M059J (cell line): ENCODE measurements at places on chromosomes 11 and 22. TPM values are rescaled to one million over a fixed set of nuclear protein-coding genes. Genes with fewer than 3 reads are reported as not detected.

- DNase-seq = peak; percentile 87
These were observed 69.2 kb downstream of the CD82 start for GRCh38 chr11:44634401-44635281.

GRCh38 chr22:46794491-46794890 is 32.0 kb downstream of the TBC1D22A start:
- DNase-seq = no peak

- DNase-seq = no peak
These were observed 152.9 kb downstream of the TENM4 start for GRCh38 chr11:79287952-79288351.

P4HA3 gene
- total RNA-seq = 4.2 and 5.4 TPM in 2 replicates

MRGPRE gene
- not detected in 2 replicates for total RNA-seq

- no peak for DNase-seq
These were observed 21.3 kb downstream of the IFITM10 start for GRCh38 chr11:1728931-1729691.

TMEM126A gene
- 42.1 and 60.3 TPM in 2 replicates for total RNA-seq

GRCh38 chr11:76471382-76471781 is 26.6 kb downstream of the EMSY start:
- no peak for DNase-seq

DNA sequence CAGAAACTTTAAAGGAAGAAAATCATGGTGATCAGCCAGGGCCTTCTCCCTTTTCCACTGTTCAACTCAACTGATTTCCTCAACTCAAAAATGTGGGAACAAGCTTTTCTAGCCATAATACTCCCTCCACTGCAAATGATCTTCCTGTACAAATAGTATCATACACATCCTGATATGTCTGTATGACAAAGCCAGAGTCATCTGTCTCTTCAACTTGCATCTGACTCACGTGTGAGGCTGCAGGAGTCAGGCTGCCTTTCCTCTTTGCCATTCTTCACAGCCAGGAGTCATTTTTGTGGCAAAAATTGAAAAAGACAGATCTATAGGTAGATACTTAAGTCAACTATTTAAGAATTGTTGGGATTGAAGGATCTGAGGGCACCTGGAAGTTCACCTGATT is 13.3 kb downstream of the PATZ1 start:
- no peak for DNase-seq

GRCh38 chr22:49093192-49093880 is 734.3 kb downstream of the BRD1 start:
- DNase-seq = no peak

- no peak for DNase-seq
These were observed 3.9 kb downstream of the MYEOV start for GRCh38 chr11:69297787-69298266.

DNA sequence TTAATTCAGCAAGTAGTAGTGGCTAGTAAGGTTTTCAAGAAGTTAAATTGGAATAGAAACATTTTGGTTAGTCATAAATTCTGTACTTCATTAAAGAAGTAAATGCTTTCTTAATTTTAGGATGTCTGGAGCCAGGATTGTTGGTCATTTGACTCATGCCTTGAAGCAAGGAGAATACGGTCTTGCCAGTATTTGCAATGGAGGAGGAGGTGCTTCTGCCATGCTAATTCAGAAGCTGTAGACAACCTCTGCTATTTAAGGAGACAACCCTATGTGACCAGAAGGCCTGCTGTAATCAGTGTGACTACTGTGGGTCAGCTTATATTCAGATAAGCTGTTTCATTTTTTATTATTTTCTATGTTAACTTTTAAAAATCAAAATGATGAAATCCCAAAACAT is 25.8 kb downstream of the ACAT1 start:
- no peak for DNase-seq

GRCh38 chr11:18307461-18308139 is 14.3 kb downstream of the HPS5 start:
- DNase-seq = no peak

- no peak for DNase-seq
These were observed 102.5 kb downstream of the C11orf58 start for GRCh38 chr11:16840951-16841350.

- DNase-seq = no peak
These were observed 47.2 kb downstream of the MCHR1 start for GRCh38 chr22:40726514-40726913.

TRIM49 gene
- not detected in 2 replicates for total RNA-seq

NUDT8 gene
- 2.6 and 5.7 TPM in 2 replicates for total RNA-seq

DNA sequence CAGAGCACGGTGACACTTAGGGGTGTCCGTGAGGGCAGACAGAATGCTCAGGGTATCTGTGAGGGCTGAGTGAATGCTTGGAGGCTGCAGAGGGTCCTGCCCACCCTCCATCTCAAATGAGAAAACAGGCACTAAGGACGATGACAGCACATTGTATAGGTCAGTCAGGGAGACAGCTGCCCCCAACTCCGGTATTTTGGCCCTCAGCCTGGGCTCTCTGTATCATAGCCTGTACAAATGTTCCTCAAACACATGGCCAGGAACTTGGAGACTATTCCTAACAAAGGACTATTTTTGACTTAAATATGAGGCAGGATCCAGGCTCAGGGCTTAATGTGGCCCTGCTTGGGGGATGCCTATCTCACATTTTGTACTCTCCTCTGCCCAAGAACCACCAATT is 145.4 kb downstream of the OPCML start:
- DNase-seq = no peak

DNA sequence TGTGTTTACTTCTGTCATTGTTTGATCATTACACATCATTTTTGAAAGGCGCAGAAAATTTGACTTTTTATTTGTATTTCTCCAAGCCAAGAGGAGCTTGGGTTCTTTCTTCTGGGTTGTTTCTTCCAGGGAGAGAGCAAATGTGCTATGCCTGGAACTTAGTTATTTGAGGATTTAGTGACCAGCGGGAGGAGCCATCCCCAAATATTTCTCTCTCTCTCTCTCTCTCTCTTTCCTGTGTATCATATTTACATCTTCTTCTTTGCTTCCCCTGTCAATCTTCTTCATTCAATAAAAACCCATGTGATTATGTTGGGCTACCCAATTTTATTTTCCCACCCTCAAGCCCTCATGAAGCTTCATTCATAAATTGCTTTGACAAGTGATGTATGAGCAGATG is 534.5 kb downstream of the LRRC4C start:
- no peak for DNase-seq

DNA sequence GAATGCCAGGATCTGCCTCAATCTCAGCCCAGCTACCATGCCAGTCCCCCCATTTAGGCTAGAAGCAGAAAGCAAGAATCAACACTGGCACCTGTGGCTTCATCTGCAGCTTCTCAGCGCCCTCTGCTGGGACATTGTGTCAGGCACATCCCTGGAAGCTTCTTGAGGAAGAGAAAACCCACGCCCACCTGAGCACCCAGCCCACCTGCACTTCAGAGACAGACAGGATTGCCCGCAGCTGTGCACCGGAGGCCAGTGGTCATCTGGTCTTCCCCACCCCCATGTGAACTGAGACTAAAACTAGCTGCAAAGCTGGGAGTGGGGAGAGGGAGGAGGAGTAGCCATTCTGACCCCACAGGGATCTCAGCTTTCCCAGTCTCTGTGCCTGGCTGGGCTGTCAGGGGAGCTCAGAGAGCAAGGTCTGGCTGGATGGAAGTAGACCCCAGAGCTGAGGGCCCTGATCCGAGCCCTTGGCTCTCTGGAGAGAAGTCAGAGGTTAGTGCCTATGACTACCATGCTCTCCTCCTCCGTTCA is 66.8 kb downstream of the FEZ1 start:
- peak; percentile 52 for DNase-seq

DNA sequence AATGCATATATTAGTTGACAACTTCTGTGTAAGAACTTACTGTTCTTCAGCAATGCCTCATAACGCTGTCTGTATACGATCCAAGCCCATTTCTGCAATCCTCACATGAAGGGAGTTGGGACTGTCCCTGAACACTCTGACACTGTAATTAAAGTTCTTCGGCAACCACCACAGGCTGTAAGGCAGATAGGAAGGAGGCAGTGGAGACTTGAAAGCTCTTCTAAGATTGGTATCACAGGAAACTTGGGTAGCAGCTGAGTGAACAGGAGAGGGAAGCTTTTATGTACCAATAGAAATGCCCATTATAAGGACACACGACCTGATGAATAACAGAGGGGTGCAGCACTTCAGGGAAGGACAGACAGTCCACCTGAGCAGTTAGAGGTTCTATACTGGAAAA is 12.0 kb upstream of the GAB2 start:
- DNase-seq = no peak

GRCh38 chr22:43159484-43160178 is 8.3 kb downstream of the TSPO start:
- no peak for DNase-seq

GRCh38 chr11:125995313-125995712 is 49.5 kb downstream of the VSIG10L2 start:
- no peak for DNase-seq

DNA sequence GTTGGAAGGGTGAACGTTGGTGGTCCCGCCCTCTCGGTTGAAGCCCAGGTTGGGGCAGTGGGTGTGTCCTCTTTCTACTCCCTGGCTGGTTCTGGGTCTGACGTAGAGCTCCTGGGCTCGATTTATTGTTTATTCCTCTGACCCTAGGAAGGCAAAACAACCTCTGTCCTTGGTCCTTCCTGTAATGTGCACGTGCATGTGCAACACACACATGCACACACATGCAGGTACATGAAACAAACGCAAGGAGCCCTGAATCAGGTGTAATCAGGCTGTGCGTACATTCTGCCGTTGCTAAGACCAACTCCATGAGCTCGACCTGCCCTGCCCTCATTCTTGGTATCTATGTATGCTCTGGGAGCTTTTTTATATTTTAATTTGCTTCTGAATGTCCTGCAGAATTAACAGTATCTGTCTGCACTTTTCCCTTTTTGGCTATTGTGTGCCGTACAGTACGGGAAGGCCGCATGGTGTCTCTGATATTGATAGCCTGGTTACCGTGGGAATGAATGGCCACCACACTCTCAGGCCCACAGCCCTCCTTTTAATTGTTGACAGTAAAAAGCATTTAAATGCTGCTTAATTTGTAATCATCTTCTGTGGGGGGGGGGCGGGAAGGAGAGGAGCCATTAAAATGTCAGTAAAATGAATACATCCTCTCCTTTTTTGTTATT is 66.0 kb upstream of the NNMT start:
- DNase-seq = no peak

DLG2 gene
- 0.37 TPM in 1 of 2 replicates, not detected in the other for total RNA-seq

- no peak for DNase-seq
These were observed 16.7 kb upstream of the ELFN2 start for GRCh38 chr22:37443977-37444376.

DNA sequence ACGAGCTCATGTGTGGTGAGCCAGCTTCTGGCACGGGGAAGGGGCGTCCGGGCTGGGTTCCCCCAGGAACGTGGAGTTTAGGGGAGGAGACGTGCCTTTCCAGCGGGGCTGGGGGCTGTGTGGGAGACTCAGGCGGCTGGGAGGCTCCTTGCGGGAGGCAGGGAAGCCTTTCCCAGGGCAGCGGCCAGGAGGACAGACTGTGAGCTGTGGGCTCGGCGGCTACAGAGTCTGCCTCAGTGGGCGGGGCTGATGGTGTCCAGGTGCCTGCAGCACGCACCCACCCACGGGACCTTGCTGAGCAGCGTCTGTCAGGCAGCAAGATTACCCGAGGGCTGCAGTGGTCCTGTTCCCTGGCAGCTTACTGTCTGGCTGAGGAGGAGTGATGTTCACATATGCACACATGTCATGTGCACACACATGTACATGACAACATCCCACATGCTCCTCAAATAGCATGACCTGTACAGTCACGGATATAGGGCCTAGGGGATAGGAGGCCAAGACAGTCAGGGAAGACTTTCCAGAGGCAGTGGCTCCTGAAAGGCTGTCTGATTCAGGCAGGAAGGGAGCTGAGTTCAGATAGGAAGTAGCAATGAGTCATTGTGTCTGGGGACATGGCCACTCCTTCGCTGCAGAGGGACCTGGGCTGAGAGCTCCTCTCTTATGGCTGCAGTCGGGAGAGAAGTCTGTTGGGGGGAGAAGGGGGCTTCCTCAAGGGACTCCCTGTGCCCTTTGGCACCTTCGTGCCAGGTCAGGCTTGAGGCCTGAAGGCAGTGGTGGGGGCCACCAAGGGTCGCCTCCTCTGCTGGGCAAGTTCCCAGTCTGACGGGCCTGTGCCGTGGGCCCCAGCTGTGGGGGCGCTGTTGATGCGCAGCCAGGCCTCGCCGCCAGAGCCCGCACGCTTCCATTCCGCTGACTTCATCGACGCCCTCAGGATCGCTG is 23.3 kb upstream of the PPP6R3 start:
- DNase-seq = peak; percentile 73

GRCh38 chr11:6587360-6587953 is 16.0 kb downstream of the RRP8 start:
- DNase-seq = no peak

GRCh38 chr11:27913650-27914049 is 194.3 kb downstream of the KIF18A start:
- DNase-seq = peak; percentile 93

- DNase-seq = no peak
These were observed 1.8 kb downstream of the GAS2 start for GRCh38 chr11:22668005-22668796.

DNA sequence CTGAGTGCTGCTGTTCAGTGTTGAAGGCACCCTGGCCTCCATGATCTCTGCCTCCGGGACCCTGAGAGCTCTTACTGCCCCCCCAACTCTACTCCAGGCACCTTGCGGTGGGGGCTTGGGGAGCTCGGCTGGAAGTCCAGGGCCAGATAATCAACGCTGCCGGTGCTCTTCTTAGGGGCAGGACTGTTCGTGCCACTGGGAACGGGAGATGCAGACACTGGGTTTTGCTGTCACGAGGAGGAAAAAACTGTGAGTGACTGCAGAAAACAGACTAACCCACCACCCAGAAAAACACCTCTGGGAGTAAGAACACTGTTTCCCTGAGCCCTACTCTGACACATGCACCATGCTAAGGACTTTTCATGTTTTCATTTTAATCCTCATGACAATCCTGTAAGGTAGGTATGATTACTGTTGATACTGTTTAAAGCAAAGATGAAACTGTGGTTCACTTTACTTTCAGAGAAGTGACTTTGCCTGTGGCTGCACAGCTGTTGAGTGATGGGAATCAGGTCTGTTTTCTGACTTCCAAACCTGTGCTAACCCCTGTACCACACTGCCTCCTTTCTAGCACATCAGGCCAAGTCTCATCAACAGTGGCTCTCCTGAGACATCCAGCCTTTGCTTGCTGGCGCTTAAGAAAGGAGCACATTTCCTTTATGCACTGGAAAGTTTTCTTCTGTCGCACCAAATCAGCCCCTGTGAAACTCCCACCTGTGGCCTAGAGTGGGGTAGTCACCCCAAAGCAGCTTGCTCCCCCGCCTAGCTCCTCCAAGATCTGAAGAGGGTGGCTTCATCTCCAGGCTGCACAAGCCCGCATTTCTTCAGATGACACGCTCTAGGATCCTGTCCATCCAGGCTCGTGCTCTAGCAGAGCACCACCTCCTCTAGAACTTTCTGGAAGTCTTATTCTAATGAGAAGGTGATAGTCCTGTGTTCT is 31.8 kb downstream of the USP35 start:
- no peak for DNase-seq

DNA sequence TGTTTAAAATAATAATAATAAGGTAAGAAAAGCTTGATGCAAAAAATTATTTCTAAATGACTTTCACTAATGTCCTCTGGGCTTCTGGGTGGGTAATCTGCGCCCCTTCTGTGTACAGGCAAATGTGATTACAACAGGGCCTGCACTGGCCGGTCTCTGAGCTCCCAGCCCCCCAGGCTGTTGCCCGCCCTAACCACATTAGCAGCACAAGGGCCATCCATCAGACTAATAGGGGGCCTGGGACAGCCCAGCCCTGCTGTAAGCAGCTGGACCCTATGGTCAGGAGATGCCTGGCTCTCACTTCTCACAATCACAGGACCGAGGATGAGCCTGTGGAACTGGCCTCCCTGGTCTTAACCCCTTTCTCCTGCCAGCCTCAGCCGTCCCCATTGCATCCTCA is 388.4 kb downstream of the BUD13 start:
- no peak for DNase-seq

GRCh38 chr11:92687724-92688123 is 281.7 kb upstream of the MTNR1B start:
- DNase-seq = no peak
